ENCODE measurements at places on chromosomes 12 and 14.

GRCh38 chr12:103880299-103881142, 39.5 kb upstream of the NT5DC3 start:
- DNase-seq: no peak

- DNase-seq: no peak
Observed at GRCh38 chr14:47040550-47040949, 389.0 kb upstream of the RPL10L start.

DNA sequence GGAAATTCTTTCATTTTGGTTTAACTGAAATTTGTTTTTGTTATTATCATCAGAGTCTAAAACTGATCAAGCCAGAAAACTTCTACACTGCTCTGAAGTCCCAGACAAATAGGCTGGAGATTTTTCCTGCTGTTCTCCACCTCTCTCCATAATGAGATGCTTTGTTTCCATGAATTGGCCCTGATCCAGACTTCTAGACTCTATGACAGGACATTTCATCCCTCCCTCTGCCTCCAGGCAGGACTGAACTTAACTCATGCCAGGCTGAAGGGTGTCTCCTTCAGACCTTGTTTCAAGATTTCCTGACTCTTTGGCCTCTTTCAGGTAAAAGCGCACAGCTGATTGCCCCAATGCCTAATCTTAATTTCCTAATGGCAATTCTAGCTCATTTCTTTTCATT, 69.1 kb upstream of the HOXC13 start:
- DNase-seq: no peak

GRCh38 chr12:47808050-47808449, 11.7 kb downstream of the HDAC7 start:
- DNase-seq: no peak

DNA sequence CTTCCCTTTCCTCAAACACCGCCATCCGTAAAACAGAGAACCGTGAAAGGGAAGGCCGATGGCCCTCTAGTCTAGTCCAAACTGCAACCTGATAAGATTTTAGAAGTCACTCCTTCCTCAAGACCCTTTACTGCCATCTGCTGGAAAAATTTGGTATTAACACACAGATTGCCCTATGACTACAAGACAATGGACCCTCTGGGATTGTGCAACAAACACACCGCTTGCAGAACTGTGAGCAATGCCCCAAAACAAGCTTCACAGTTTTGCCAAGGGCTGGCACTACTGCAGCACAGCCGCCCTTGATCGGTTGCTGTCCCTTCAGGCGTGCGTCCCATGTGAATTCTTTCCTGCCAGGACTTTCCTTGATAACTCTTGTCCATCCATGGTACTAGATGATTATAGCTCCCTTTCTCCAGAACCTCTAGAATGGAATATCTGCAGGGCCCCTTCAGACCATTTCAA, 23.1 kb downstream of the LLPH start:
- no peak for DNase-seq

All from esophagus muscularis mucosa (tissue), 4 donors.